Activated CD8-positive, alpha-beta T cell treated with anti-CD3 and anti-CD28 coated beads, Interleukin-2, amount 10 ng/mL, durations not matched to agents 7 days and 5 days (primary cell): ENCODE measurements at places on chromosomes 13 and 19. TPM values are rescaled to one million over a fixed set of nuclear protein-coding genes. Genes with fewer than 3 reads are reported as not detected.
A peak's percentile ranks its signal among the peaks of the same experiment; 100 is the strongest.

- H3K4me1 ChIP-seq = peaks cover 20% of the 10 kb centered on the region
- DNase-seq = peak; percentile 71
- no peaks in the 10 kb centered on the region for H3K36me3 ChIP-seq
- H3K27me3 ChIP-seq = peaks cover 8% of the 10 kb centered on the region
- peak overlapping the region; percentile 26 for H3K27ac ChIP-seq
- H3K4me3 ChIP-seq = peak overlapping the region; percentile 62
These were observed 25.4 kb upstream of the GPR12 start for GRCh38 chr13:26785838-26786630.

- no peak overlapping the region for H3K27ac ChIP-seq
- no peaks in the 10 kb centered on the region for H3K27me3 ChIP-seq
- DNase-seq = no peak
These were observed 29.9 kb downstream of the CAPN12 start for GRCh38 chr19:38714354-38714778.

DNA sequence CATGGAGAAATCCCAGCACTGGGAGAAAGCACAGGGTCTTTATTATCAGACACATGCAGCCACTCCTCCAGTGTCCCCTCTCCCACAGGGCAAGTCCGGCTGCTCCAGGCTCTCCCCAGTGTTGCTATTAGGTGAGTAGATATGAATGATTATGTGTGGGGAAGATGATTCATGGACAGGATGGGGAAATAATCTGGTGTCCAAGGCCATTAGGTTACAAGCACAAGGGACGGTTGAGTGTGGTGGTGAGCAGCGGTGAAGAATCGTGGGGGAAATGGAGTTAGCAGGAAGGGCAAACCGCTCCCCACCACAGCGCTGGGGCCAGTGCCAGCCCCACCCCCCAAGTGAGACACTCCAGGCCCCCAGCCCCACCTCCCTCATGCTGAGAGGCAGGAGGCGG, 19.0 kb downstream of the CD177 start:
- H3K4me1 ChIP-seq = no peaks in the 10 kb centered on the region
- H3K27ac ChIP-seq = no peak overlapping the region
- H3K36me3 ChIP-seq = no peaks in the 10 kb centered on the region
- no peaks in the 10 kb centered on the region for H3K27me3 ChIP-seq

GRCh38 chr13:81597101-81597500, 1256.2 kb upstream of the SPRY2 start:
- H3K4me3 ChIP-seq = no peak overlapping the region
- no peaks in the 10 kb centered on the region for H3K4me1 ChIP-seq
- no peaks in the 10 kb centered on the region for H3K36me3 ChIP-seq
- DNase-seq = no peak

- H3K27ac ChIP-seq = no peak overlapping the region
- no peaks in the 10 kb centered on the region for H3K4me1 ChIP-seq
- H3K27me3 ChIP-seq = no peaks in the 10 kb centered on the region
- DNase-seq = no peak
- H3K36me3 ChIP-seq = no peaks in the 10 kb centered on the region
These were observed 471.4 kb downstream of the MYO16 start for GRCh38 chr13:109100705-109101304.

GRCh38 chr13:91576590-91576989, 178.2 kb downstream of the GPC5 start:
- DNase-seq = no peak
- no peaks in the 10 kb centered on the region for H3K27me3 ChIP-seq
- H3K27ac ChIP-seq = no peak overlapping the region
- no peaks in the 10 kb centered on the region for H3K4me1 ChIP-seq
- H3K36me3 ChIP-seq = no peaks in the 10 kb centered on the region

The PNMA8A gene
- total RNA-seq = not detected

GRCh38 chr13:35190241-35190640, 248.2 kb downstream of the NBEA start:
- H3K4me1 ChIP-seq = no peaks in the 10 kb centered on the region
- H3K27me3 ChIP-seq = no peaks in the 10 kb centered on the region

GRCh38 chr13:44259045-44260027, 114.3 kb upstream of the SERP2 start:
- no peaks in the 10 kb centered on the region for H3K27me3 ChIP-seq
- H3K4me3 ChIP-seq = peak overlapping the region; percentile 29
- H3K4me1 ChIP-seq = peaks cover 19% of the 10 kb centered on the region

DNA sequence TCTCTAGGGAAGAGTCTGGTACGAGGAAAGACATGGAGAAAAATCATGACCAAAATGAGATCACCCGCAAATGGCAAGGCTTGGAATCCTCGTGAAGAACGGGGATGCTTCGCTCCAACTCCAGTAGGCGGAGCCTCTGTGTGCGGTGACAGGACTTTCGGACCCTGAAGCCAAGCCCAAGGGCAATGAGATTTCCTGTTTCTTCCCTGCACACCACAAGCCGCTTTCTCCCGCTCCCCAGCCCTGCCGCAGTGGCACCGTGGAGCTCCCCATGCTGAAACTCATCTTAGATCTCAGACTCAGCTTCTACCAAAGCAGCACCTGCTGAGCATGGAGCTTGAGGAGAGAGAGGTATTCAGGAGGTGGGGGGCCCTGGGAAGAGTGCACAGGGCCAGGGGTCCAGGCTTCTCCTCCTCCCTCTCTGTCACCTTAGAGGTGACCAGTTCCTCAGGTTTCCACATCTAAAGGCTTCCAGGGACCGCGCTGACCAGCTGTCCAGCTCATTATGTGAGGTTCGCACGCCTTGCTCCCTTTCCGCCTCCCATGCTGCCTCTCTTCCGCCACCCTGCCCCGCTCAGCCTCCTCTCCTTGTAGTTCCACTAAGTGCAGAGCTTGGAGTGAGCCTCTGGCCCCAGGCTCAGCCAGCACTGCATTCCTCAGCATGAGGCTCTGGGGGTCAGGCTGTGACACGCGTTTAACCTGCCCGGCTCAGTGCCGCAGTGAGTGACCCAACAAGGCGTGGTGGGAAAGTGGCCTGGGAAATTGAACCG, 153.8 kb upstream of the SOX1 start:
- no peaks in the 10 kb centered on the region for H3K4me1 ChIP-seq
- no peak overlapping the region for H3K4me3 ChIP-seq
- no peak overlapping the region for H3K27ac ChIP-seq
- H3K36me3 ChIP-seq = no peaks in the 10 kb centered on the region
- DNase-seq = no peak

GRCh38 chr19:40507892-40508291, 41.1 kb downstream of the SPTBN4 start:
- H3K27me3 ChIP-seq = peaks cover 24% of the 10 kb centered on the region
- no peaks in the 10 kb centered on the region for H3K36me3 ChIP-seq
- H3K4me3 ChIP-seq = no peak overlapping the region
- no peak overlapping the region for H3K27ac ChIP-seq
- no peak for DNase-seq

The U2AF1L4 gene
- 23.3 TPM for total RNA-seq

GRCh38 chr13:37934339-37935191, 65.0 kb upstream of the TRPC4 start:
- no peak overlapping the region for H3K4me3 ChIP-seq
- no peak for DNase-seq
- no peaks in the 10 kb centered on the region for H3K36me3 ChIP-seq
- H3K27ac ChIP-seq = no peak overlapping the region
- no peaks in the 10 kb centered on the region for H3K27me3 ChIP-seq
